ENCODE measurements at places on chromosomes 7 and 10.
A peak's percentile ranks its signal among the peaks of the same experiment; 100 is the strongest.

- DNase-seq = no peak
Measured at GRCh38 chr7:108246227-108246837, 116.2 kb upstream of the LAMB4 start.

DNA sequence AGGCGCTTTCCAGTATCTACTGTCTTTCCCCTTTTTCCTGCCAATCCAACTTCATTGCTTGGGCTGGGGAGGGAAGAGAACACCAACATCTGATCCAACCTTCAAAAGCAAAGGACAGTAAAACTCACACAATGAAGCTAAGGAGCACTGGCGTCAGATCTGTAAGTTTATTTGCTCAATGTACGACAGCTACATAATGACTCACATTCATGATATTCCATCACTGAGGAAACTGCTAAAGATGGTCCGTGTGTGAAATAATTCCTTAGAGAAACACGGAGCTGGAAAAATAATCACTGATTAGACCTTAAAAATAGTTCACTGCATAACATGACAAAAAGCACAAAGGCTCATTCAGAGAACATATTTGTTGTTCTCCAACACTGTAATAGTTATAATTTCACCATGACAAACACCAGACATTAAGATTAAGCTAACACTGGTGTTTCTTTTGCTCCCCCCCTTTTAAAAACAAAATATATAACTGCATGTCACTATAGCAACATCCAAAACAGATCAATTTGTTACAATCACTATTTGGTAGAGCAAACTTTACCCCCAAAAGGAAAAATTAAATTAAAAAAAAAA, 24.3 kb downstream of the HSPB1 start:
- no peak for DNase-seq

DNA sequence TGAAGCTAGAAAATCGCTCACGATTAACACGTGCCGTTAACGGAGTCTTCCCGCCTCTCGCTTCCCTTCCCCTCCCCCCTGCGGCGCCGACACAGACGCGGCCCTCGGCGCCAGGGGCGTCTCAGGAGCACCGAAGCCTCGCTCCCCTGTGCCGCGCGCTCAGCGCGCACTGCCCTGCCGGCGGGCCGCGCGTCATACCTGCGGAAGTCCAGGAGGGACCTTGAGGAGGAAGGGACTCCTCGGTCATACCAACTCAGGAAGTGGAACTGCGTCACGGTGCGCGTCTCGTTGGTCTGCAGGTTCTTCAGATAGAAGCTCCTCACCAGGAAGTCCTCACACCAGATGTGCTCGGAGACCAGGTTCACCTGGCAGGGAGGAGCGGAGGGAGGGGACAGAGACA, 239.6 kb downstream of the DNAJB6 start:
- DNase-seq = peak; percentile 75

GRCh38 chr10:95266674-95267095, 24.1 kb downstream of the PDLIM1 start:
- DNase-seq = no peak

DNA sequence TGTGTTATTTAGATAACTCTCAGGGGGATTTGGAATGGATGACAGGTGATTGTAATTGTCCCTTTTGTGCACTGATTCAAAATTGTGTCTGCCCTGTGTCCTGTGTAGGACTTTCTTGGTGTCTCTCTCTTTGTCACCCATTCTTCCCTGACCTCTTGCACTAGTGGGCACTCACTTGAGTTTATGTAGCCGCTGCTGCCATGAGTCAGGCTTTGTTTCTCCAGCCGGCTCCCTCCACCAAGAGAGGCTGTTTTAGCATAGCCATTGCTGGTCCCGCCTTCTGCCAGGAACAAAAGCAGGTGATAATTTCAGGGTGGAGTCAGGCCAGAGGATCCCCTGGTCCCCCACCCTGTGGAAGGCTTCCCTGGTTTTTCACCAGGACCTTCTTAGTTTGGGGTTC, 8.4 kb downstream of the COL17A1 start:
- DNase-seq = no peak

DNA sequence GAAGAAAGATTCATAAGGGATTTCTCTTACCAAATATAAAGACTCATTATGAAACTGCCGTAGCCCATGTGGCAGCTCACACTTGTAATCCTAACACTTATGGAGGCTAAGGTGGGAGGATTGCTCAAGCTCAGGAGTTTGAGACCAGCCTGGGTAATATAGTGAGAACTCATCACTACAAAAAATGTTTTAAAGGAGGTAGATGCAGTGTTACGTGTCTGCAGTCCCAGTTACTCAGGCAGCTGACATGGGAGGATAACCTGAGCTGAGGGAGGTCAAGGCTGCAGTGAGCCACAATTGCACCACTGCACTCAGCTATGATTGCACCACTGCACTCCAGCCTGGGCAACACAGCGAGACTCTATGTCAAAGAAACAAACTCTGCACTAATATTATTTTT, 18.1 kb upstream of the DNA2 start:
- no peak for DNase-seq

DNA sequence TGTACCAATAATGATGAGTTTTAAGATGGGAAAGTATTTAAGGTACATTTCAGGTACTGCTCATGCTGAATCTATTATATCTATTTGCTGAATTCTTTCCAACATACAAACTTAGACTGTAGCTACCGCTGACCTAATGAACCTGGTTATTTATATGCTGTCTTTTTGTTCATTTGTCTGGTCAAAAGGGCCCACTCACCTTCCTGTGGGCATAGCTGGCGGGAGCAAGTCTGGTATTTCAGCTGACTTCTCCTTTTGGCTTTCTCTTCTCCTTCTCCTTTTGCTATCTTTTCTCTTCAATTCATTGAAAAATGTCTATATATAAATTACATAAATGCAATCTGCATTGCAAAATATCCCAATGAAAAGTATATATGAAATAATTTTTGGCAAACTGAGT, 9.5 kb downstream of the PLXDC2 start:
- no peak for DNase-seq

- no peak for DNase-seq
Measured at GRCh38 chr7:136958016-136958415, 89.6 kb downstream of the CHRM2 start.

- no peak for DNase-seq
Measured at GRCh38 chr10:7102557-7103349, 308.1 kb downstream of the SFMBT2 start.

DNA sequence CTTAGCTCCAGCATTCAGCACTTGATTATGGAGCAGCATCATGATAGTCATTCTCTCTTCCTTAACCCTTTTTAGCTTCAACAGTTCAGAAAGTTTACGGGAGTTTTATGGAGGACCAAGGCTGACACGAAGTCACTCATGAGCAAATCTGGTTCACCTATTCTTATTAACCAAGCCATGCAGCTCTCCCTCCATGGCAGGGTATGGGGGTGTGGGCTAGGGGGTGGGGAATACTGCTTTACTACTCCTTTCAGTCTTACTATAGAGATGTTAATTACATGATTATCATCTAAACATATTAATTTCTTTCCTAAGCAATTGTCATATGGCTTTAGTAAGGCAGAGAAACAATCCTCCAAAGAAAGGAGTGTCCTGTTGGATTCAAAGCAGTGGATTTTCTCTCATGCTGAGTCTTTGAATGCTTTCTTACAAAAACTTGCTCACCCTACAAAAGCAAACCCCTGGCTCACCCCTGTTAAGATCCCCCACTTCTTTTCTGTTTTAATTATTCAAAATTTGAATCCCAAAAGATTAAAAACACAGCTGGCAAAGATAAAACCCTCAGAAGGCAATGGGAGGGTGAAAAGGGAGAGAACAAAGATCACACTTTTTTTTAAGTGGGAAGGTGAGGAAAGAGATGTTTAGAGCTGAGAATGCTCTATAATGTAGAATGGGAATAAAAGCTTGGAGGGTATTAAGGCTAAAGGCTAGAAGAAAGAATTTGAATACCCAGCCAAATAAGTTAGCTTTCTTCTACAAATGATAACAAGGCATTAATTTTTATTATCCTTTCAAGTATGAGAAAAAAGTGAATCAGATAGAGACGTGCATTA, 46.4 kb upstream of the SEMA3E start:
- no peak for DNase-seq

DNA sequence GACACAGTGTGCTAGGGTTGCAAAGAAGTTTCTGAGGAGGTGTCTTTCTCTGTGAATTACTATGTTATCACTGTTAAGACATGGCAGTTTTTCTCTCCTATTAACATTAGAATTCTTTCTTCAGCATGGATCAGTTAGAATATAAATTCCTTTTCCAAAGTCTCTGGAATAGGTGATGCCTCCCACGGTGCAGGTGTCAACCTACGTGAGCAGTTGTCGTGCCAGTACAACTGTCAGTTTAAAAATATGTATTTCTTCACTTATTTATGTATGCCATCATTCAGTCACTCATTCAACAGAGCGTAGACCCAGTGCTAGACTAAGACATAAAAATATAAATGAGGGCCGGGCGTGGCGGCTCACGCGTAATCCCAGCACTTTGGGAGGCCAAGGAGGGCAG, 83.5 kb downstream of the TACC2 start:
- DNase-seq = no peak

DNA sequence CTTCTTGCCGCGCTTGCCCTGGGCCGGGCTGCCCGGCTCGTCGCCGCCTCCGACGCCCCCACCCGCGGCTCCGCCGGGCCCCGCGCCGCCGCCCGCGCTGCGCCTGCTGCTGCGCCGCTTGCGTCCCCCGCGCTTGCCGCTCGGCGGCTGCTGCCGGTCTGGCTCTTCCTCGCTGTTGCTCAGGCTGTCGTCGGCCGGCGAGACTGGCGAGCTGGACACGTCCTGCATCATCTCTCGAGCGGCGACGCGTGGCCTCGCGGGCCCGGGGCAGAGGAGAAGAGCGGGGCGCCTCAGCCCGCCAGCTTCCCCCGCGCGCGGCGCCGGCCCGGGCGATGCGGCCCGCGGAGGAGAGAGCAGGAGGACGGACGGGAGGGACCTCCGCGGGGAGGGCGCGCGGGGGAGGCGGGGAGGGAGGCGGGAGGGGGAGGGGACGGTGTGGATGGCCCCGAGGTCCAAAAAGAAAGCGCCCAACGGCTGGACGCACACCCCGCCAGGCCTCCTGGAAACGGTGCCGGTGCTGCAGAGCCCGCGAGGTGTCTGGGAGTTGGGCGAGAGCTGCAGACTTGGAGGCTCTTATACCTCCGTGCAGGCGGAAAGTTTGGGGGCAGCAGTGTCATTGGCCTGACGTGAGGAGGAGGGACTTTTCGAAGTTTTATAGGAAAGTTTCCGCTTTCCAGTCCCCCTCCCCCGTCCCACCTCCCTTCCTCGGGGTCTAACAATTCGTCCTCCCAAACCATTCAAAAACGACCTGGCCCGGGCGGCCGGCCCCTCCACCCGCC, at the start of gene TWIST1:
Gene TWIST1 (minus strand): TSS at position 546 of the 779 bp plus-strand sequence. CDS start 315 bp downstream, at position 231.
- no peak for DNase-seq

DNA sequence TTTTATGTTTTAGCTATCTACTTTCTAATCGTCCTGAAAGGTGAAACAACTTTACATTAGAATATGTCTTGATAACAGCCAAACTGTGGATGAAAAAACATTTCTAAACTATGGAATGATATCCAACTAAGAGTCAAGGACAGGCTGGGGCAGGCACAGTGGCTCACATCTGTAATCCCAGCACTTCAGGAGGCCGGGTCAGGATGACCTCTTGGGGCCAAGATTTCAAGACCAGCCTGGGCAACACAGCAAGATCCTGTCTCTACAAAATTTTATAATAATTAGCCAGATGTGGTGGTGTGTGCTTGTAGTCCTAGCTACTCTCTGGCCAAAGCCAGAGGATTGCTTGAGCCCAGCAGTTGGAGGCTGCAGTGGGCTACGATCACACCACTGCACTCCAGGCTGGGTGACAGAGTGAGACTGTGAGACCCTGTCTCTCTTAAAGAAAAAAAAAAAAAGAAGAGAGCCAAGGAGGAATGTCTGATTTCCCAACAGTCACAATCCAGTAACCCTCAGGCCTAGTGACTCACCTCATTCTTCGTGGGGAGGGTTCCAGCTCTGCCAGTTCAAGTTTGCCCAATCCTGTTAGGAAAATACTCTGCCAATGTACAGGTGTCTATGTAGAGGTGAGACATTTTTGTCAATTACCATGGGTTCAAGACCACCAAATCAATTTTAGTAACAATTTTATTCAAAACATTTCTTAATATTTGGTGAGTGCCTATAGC, 14.6 kb upstream of the FZD1 start:
- DNase-seq = no peak

DNA sequence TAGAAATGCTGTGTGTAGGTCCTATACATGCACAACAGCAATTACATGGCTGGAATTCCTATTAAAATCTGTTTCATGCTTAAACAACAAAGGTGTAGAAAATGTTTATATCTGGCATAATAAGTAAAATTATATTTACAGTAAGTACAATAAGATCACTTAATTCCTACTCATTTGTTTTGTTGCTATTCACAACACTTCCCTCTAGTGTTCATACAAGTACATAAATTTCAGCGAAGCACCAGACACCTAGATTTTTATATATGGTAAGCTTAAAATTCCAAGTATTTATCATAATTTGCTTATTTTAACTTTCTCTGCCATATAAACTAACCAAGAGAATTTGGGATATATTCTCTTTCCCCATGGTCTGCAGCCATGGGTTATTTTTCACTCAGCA, 51.8 kb upstream of the ANK3 start:
- DNase-seq = no peak

DNA sequence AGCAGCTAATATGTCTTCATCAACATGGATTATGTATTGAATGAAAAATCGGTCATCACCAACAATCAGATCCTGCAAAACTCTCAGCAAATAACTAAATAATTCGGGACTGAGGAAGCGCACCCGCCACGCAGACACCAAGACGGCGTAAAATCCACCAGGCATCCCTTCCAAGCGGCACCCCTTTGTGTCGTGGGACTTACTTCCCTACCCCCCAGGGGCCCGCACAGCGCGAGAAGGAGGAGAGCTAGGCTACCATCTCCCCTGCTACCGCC, 721 bp downstream of the ARL3 start:
- DNase-seq = no peak

GRCh38 chr10:14527915-14528314, 197.2 kb upstream of the FRMD4A start:
- DNase-seq = no peak

DNA sequence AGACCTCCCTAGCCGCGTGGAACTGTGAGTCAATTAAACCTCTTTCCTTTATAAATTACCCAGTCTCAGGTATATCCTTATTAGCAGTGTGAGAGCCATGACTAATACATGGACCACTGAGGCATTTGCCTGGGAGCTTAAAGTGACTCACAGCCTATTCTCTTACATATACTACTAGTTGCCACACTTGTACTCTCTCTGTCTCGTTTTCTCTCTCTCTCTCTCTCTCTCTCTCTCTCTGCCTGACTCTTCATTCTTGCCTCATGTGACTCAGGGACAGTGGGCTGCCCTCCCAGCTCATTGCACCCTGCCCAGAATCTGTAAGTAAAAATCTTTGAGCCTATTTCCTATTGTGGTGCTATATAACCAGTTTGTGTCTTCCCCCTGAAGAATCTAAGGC, 238.5 kb upstream of the MAGI2 start:
- no peak for DNase-seq

All from central memory CD4-positive, alpha-beta T cell (primary cell).